ENCODE measurements at places on chromosomes 11 and 22.

DNA sequence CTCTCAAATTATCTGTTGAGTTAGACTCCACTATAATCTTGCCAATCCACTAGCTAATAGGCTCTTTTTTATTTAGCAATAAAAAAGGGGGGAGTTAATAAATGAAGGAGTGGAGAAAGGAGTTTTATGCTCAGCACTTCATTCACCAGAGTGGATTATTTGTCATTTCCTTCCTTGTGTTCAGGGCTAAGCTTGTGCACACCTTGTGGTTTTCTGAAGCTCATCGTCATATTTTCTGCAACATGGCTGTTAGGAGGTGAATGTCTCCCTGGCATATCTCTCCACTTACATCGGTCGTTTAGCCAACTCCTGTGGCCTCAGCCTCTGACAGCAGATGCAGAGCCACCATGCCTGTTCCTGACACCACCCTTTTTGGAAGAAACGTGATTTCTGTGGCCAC lies 83.9 kb upstream of the MTNR1B start:
- DNase-seq = no peak

DNA sequence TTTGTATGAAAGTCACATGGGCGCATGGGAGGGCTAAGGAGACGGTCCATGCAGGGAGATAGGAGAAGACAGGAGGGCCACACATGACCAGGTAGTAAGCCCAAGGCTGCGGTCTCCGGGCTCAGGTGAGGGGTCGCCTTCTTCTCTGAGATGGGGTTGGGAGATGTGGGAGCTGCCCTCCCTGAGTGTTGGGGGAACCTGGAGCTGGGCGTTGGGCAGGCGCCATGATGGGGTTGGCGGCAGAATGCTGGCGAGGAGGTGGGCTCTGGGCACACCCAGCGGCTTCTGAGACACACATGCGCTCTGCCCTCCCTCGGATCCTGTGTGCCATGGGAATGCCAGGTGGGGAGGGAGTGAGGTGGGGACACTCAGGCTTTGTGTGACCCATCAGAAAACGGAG lies 254.8 kb downstream of the TBC1D22A start:
- no peak for DNase-seq

- DNase-seq = no peak
Measured at GRCh38 chr11:12091956-12092558, 18.3 kb upstream of the MICAL2 start.

DNA sequence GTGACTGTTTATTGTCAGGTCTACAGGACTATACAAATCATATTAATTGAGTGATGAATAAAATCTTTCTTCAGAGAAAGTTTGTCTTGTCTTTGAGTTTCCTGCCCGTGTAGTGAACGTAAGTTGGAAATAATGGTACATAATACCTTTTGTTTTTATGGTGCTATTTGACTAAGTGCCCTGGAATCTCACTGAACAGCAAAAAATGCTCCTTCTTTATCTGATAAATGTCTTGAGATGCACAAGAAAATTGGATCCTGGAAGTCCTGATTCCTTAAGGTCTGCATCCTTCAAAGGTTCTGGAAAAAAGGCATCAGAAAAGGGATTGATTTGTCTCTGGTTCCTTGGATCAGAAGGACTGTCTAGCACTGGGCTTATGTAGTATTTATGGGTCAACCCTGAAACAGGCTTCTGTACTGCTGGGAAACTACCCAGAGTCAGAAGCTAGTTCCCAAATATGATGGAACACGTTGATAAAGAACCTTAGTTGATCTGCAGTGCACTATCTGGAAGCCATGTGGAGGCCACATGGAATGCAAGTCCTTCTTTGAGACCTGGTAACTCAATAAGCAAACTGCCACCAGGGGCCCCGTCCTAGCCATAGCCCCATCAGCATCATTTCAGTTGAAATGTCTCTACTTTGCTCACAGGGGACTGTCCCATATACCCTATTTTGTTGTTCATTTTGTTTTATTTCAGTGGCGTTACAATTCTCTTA lies 100.6 kb upstream of the CD44 start:
- no peak for DNase-seq

DNA sequence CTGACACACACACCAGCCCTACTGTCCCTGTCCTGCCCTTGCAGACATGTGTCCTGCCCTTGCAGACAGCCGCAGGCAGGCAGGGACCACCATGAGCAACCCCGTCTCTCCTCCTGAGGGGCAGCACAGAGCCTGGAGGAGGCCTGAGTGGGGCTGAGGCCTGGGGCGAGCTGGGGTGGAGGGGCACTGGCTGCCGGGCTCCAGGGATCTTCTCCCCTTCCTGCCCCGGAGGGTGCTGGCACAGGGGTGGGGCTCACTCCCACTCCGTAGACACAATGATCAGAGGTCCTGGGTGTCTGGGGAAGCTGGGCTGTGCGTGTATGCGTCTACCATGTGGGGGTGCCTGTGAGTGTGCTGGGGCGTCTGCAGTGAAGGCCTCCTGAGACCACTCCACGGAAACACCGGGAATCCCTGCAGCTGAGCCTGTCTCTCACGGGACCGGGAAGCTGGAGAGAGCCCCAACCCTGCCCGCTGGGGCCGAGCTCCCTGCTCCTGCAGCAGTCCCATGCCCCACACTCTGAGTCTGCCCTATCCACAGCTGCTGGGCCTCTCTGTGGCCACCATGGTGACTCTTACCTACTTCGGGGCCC lies 588 bp downstream of the TSPAN32 start:
- peak; percentile 42 for DNase-seq

- no peak for DNase-seq
Measured at GRCh38 chr22:22139364-22139763, 105.2 kb upstream of the VPREB1 start.

GRCh38 chr11:104060820-104061219 lies 24.4 kb downstream of the DDI1 start:
- DNase-seq = peak; percentile 27

- no peak for DNase-seq
Measured at GRCh38 chr11:14773755-14774154, 118.3 kb downstream of the CYP2R1 start.

DNA sequence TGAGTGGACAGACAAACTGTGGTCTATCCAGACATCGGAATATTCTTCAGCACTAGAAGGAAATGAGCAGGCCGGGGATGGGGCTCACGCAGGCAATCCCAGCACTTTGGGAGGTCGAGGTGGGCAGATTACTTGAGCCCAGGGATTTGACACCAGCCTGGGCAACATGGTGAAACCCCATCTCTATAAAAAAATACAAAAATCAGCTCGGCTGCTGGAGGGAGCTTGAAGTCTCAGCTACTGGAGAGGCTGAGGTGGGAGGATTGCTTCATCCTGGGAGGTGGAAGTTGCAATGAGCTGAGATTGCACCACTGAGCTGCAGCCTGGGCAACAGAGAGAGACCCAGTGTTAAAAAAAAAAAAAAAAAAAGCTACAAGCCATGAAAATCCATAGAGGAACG lies 8.0 kb upstream of the CTSD start:
- DNase-seq = peak; percentile 92

GRCh38 chr11:11157185-11157584 lies 195.9 kb downstream of the CSNK2A3 start:
- no peak for DNase-seq

DNA sequence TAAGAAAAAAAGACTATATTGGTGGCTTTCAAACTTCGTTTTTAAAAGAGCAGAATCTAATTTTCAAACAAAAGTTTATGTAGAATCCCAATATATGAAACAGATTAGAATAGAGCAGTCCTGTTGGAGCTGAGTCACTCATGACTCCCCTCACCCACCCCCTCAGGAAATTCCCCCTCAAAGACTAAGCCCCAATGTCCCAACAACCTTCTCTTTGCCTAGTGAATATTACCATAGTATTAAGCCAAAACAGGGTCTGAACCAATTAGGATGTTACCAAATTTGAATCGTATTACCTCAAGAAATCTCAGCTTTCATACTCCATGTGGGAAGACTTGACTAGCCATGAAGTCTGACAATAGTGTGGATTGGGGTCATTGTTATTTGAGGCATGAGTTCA lies 7.8 kb upstream of the PIWIL4 start:
- DNase-seq = peak; percentile 64

DNA sequence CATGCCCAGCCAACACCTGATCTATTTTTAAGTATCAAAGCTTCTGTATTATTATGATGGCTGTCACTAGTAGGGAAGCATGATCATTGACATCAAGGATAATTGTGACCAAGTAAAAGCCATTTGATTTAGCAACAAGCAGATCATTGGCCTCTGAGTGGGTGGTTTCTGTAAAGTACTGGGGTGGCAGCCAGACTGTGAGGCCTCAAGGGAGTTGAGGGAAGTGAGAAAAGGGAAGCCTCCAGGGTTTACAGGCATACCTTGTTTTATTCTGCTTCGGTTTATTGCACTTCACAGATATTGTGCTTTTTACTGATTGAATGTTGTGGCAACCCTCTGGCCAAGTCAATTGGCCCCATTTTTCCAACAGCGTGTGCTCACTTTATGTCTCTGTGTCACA lies 60.1 kb downstream of the PRR5L start:
- DNase-seq = peak; percentile 93

DNA sequence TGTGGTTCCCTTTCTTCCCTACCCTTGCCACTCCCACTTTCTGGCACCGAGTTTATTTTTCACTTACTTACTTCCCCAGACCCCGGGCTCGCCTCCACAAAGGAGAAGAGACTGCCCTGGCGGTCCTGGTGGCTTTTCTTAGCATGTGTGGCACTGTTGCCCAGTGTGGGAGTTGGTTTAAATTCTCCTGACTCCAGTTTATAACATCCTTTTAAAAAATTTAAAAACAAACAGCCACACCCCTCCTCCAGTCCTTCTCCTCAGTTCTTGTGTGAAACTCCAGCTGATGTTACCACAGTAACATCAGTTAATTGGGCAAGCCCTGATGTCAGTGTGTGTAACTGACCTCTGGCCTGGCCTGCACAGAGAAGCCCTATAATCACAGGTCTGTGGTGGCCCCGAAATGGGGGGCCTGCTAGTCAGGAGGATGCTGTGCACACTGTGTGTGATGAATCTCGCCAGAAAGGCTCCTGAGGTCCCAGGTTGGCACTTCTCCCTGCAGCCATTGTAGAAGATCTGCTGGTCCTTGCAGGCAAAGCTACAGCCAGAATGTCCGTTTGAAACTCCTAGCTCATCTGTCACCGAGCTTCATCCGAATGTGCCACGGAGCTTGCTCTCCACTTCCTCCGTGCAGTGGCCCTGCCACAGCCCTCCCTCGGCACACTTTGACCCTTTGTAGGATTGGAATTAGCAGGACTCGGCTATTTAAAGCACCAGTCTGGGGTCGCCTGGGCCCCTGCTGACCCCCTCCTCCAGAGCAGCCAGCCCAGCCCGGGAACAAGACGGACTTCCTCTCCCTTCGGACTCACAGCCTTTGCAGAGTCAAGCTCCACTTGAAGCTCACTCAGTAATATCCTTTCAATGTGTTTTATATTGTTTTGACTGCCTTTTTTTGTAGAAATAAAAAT lies 7.6 kb downstream of the YDJC start:
- DNase-seq = peak; percentile 74

DNA sequence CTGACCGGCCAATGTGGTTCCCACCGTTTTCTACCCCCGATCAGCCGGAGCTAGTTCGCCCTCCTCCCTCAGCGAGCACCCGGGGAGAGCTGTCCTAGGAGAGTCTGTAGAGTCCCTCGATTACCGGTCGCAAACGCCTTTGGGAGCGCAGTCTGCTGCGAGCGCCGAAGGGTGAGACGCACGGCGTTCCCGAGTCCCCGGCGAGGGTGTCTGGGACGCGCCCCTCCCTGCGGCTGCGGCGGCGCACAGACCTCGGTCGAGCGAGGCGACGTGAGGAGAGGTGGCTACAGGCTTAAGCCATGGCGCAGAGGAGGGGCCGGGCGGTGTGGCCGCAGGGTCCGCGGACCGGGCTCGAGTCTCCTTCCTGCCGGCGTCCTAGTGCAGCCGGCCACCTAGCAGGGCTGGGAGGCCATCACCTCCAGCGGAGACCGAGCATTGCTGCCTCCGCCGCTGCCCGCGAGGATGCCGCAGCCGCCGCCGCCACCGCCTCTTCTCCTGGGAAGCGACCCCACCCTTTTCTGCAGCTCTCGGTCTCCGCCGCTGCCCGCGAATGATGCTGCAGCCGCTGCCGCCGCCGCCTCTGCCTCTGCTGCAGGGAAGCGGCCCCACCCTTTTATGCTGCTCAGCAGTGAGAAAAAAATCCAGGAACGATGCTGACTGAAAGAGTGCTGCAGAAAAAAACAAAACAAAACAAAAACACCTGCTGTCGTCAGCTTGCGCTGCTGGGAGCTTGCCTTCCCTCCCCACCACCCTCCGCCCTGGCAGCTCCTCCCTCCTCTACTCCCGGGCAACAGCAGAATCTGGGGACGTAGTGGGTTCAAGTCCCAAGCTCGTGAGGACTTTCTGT lies at the start of gene MAP6:
Gene MAP6, minus strand, starts transcription at position 588 of the 847 bp plus-strand sequence. CDS start 669 bp downstream, outside the sequence.
- DNase-seq = no peak

DNA sequence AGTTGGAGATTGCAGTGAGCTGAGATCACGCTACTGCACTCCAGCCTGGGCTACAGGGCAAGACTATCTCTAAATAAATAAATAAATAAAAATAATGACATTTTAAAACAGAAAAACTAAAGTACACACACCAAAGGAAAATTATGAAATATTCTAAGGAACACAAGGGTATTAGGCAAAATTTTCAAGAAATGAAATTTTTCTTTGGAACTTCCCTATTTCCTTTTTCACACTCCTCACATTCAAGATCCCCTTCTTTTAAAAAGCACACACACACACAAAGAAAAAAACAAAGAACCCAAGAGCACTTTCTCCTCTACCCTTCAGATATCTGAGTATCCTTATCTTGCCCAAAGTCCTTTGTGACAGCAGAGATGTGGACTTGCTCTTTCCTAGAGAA lies 92.8 kb downstream of the CCDC73 start:
- DNase-seq = peak; percentile 50

- peak; percentile 86 for DNase-seq
Measured at GRCh38 chr11:119205080-119205479, 1.1 kb upstream of the CBL start.

GRCh38 chr22:20952544-20953341 lies 14.3 kb upstream of the AIFM3 start:
- DNase-seq = no peak

DNA sequence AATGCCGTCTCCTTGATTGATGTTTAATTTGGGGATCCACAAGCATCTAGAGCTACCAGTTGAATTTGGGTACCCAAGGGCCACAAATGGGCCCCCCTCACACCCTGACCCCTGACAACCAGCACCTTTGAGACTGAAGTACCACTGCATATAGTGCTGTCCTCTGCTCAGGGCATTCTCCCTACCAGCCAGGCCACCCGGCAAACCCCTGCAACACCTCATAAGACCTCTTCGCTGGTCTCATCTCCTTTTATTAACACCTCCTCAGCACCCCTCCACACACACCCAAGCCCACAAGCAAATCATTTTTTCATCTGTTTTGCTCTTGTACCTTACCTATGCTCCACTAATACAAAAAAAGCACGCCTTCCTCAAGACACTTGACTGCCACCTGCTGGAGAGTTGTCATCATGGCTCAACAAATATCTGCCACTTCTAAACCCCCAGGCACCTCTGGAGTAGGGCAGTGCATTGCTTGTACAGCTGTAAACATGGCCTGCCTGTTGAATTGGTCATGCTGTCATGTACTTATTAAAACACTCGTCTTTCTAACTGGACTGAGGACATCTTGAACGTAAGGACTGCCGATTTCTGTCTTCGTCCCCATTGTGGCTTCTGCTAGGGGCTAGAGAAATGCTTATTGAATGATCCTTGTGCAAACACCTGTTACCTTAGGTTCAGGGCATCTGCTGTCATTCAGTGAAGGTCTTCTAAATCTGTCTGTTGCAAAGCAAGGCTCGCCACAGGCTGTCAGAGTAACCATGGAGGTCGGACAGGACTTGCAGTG lies 66.5 kb downstream of the BMAL1 start:
- DNase-seq = peak; percentile 68

Measured in inflammatory macrophage treated with lipopolysaccharide for 4 hours (primary cell).